Fibroblast of the aortic adventitia (primary cell): ENCODE measurements at places on chromosomes 6 and 20.
A peak's percentile ranks its signal among the peaks of the same experiment; 100 is the strongest.

GRCh38 chr20:48195121-48195870 lies 410.0 kb upstream of the SULF2 start:
- DNase-seq, result no peak

GRCh38 chr6:23365732-23366131 lies 760.3 kb upstream of the NRSN1 start:
- no peak for DNase-seq

DNA sequence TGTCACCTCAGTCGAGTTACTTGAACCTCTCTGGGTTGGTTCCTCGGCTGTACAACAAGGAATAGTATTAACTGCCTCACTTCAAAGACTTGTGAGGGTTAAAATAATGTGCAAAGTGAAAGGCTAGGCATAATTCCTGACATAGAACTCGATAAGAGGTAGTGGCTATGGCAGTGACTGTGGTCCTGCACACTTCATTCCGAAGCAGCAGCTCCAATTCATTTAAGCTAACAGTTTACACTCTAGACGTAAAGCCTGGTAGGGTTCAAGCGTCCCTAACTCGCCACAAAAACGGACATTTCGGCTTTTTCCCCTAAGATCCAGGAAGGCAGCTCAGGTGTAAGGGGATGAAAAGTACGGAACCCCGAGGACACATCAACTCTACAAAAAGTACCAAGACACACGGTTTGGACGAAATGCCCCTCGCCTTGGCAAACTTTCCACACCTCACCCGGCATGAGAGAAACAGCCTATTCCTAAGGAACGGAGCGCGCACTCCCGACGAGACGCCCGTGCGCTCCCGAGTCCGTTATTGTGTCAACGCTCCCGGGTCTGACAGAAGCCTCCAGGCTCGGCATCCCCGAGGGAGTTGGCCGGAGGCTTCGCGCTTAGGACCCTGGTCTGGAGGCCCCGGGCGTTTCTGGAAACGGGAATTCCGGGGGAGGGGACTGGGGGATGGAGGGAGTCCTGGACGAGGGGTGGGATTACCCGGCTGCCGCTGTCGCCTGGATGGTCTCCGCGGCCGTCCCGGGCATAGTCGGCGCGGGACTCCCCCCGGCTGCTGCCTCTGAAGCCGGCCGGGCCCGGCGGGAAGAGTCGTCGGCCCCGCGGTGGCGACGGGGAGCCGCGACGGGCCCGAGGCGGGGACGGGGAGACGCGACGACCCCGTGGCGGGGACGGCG lies 937 bp downstream of the ZNF318 start:
- DNase-seq, result peak; percentile 39

DNA sequence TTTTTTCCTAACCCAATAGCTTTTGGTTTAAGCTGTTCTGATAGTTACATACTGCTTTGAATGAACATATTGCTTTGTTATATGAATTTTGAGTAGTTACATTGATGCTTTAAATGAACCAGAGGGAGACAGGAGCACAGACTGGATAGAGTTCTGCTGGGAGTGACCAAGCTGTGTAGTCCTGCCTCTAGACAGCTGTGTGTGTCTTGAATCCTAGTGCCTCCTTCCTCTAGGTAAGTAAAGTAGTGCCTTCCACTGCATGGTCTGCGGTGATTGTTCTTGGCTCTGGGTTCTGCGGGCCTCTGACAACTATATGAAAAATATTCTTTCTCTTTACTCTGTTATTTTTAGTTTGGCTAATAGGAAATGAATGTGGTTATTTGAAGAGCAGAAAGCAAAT lies 46.0 kb upstream of the ADGRG6 start:
- DNase-seq, result no peak

- DNase-seq, result peak; percentile 86
Measured at GRCh38 chr20:10902576-10903282, 228.9 kb upstream of the JAG1 start.

- no peak for DNase-seq
Measured at GRCh38 chr6:143346004-143346403, 104.5 kb downstream of the ADAT2 start.

DNA sequence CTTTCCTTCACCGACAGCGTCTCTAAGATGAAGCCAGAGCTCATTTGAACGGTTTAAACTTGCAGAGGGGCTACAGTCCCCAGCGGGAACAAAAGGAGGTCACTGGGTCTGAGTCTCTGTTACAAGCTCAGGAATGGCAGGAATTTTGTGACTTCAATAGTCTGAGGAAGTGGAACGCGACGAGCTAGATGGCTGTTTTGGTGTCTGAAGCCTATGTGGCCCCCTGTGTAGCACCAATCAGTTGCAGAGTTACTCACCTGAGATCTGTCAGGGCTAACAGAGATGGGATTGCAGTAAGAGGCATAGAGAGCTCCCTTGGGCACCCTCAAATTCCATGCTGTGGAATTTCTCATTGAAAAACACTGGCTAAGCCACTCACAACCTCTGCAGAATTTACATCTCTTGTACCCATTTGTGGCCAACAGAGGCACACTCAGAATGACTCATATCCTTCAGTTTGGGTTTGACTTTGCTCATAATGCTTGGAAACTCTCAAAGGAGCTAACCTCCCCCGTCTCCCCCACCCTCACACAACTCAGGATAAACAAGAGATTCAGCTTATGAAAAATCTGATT lies 7.1 kb upstream of the TCP11 start:
- DNase-seq, result peak; percentile 57

GRCh38 chr20:38139156-38139912 lies 25.7 kb downstream of the TGM2 start:
- DNase-seq, result no peak

GRCh38 chr6:70282312-70282918 lies 20.5 kb downstream of the COL9A1 start:
- no peak for DNase-seq

- DNase-seq, result no peak
Measured at GRCh38 chr20:31923388-31924331, 28.2 kb downstream of the PDRG1 start.

DNA sequence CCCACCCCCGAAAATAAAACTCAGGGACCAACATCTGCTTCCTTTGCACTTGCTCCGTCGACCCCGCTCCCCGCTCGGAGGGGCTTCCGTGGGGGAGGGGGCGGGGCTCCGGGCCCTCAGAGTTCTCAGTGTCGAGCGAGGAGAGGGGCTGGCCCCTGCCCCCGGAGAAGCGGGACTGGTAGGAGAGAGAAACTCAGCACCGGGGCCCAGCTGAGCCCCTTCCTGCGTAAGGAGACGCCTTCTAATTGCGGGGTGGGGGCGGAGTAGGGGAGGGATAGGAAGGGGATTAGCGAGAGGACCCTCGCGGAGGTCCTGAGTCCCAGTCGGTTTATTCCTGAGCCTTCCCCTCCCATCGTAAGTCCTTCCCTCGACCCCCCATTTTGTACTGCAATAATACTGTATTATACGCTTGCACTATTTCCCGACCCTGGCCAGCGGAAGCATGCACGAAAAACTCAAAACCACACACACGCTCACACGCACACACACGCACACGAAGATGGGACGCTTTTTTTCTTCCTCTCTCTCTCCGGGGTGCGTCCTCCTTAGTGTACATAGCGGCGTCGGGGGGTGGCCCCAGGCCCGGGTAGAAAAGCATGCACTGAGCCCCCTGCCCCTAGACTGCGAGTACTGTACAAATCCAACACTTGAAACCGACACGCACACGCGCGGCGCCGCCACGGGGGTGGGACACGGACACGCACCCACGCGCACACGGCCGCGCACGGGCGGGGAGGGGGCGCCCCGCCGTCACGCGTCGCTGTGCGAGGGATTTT lies 22.1 kb upstream of the SLC22A7 start:
- no peak for DNase-seq

DNA sequence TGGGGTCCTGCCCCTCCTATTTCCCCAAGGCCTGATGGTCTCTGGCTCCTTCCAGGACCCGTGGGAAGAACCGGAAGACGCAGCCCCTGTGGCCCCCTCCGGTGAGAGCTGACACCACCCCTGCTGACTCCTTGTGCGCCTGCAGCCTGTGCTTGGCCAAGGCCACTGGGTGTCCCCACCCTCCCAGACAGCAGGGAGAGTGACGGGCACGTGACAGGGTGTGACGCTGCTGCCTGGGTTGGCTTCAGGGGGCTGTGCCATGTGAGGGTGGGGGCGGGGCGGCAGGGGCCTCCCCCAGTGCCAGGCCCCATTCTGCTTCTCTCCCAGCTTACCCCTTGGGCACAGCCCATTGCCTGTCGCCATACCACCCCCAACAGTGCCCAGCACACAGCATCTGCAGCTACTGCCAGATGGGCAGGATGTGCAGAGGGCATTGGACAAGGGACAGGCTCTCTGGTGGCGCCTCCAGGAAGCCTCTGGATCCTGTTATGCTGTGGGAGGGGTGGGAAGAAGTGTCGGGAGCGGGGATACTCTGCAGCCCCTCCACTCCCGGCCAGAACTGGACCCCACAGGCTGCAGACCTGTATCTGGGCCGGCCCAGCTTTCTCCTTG lies 2.9 kb downstream of the BIRC7 start:
- no peak for DNase-seq

DNA sequence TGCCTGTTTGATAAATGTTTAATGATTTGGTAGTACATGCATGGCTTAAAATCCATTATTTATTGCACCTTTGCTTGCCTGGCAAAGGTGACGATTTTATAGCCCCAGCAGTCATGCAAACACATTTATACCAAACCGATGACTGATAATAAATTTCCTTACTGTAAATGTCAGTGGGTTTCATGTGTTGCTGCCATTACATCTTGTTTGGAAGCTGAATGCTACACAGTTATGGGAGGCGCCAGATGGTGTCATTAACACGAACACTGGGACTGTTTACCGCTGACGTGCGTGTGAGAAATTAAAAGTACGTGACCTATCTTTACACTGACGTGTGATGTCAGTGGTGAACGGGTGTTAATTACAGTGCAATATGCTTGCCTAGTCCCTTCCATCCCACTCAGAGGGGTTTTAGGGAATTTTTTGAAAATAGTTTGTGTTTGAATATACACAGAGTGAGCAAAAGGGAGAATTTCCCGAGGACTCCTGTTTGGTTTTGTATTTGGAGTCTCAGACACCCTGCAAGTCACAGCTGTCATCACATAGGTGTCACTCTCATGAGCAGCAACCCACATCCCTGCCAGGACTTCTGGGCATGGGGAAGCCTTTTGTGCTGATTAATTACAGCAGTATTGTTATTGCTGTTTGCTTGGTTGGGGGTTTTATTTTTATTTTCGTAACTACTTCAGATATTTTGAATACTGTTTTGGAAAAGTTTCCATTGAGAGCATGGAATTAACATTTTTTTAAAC lies 151.8 kb upstream of the INSM1 start:
- DNase-seq, result no peak

DNA sequence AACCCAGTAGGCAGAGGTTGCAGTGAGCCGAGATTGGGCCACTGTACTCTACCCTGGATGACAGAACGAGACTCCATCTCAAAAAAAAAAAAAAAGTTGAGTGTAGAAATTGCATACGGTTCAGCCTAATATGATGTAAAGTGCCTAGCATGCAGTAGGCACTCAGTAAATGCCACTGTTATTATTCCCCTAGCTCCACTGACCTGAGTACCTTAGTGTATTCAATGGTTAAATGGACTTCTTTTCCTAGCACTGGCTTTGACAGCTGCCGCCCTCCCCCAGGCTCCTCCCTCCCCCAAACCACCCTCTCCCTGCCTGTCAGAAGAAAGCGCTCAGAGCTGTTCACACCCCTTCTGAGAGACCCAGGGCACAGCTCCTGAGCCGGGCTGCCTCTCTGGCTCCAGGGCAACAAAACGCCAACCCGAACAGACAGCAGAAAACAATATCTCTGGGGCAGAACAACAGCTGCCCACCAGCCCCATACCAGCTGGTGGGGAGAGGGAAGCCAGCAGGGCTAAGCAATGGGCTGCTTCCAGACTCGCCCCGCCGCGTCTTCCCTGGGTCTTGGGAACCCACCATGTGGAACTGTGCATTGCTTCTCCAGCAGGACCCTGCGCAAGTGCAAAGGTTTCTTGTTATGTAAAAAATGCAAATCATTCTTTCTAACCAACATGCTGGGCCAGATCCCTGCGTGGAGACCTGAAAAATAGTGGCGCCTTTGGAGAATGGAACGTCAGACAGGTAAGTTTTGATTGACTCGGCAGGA lies 4.5 kb downstream of the CPNE5 start:
- no peak for DNase-seq

GRCh38 chr6:78511009-78511408 lies 356.3 kb upstream of the IRAK1BP1 start:
- DNase-seq, result peak; percentile 19

GRCh38 chr20:12217382-12217781 lies 299.7 kb downstream of the BTBD3 start:
- DNase-seq, result no peak

DNA sequence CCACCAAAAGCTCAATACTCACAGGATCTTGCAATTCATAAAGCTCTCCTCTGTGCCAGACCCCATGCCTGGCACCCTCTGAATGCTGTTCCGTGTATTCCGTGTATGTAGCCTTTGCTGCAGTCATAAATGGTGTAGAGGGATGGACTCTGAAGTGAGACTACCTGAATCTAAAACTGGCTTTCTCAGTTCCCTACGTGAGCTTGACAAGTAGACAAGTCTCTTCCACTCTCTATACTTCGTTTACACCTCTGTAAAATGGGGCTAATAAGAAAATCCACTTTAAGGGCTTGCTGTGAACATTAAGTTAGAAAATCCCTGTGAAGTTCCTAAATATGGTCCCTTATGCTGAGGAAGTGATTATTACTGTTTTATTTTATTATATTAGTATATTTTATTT lies 31.5 kb downstream of the PPP1R16B start:
- DNase-seq, result no peak

DNA sequence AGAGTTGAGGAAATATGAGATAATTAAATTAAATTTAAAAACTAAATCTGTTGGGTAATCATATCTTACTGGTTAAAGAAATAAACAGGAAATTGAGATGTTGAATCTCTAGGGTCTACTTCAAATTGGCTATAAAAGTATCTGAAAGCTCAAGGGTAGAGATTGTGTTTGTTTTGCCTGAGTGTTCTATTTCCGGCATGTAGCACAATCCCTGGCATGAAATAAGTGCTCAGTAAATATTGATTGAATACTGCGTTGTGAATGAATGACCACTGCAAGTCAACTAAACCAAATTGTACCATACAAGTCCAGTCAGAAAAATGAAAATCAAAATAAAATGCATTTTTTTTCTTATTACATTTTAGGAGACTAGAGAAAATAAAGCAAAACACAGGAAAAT lies 709.8 kb downstream of the EPM2A start:
- DNase-seq, result no peak

DNA sequence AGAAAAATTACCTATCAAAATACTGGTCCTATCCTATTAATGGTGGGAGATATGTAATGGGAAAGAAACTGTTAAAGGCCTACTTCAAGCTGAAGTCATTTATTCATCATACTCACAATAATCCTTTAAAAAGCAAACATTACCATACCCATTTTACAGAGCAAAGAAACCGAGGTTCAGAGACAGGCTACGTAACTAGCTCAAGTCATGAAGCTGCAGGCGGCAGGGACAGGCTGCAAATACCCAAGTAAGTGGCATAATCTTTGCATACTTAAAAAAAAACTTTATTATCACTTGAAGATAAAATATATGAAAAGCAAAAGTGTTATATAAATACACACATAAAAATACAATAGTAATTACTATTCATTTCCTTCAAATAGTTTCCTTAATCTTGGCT lies 2.6 kb downstream of the RALGAPA2 start:
- DNase-seq, result no peak
